ENCODE measurements at places on chromosomes 13 and 19.

DNA sequence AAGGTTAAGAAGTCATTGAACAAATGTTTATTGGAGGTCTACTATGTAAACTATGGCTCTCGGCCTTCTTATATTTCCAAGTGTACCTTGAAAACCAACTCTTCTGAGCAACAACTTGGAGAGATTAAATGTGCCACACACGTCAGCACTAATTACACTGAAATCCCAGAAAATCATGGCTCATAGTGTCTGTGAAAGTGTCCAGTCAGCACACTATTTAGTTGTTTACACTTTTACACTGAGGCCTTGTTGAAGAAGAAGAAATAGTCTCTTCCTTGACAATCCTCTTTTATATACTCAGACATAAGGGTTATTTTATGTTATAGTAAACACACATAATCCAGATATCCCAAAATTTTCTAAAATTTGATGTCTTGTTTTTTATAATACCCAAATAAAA is 30.9 kb upstream of the NBEA start:
- DNase-seq = no peak

DNA sequence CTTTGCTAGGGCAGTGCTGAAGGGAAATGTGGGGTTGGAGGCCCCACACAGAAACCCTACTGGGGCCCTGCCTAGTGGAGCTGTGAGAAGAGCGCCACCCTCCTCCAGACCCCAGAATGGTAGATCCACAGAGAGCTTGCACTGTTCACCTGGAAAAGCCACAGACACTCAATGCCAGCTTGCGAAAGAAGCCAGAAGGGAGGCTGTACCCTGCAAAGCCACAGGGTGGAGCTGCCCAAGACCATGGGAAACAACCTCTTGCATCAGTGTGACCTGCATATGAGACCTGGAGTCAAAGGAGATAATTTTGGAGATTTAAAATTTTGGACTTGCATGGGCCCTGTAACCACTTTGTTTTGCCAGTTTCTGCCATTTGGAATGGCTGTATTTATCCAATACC is 615.4 kb upstream of the MIR17HG start:
- DNase-seq = no peak

DNA sequence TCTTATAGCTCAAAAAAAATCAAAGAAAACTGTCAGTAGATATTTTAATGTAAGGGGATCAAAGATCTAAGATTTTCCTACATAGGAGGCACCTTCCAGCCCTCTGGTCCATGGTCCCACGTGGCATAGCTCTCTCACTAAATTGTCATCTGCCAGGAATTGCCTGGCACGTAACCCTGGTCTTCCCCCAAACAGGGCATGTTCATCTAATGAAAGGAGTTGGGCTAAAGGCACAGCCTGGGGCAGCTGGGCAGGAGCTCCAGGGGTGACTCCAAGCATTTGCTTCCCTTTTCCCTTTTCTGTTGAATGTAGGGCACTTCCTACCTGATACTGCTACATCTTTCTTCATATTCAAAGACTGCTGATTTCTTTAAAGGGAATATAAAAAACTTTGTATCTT is 148.7 kb downstream of the COL4A1 start:
- DNase-seq = no peak

DNA sequence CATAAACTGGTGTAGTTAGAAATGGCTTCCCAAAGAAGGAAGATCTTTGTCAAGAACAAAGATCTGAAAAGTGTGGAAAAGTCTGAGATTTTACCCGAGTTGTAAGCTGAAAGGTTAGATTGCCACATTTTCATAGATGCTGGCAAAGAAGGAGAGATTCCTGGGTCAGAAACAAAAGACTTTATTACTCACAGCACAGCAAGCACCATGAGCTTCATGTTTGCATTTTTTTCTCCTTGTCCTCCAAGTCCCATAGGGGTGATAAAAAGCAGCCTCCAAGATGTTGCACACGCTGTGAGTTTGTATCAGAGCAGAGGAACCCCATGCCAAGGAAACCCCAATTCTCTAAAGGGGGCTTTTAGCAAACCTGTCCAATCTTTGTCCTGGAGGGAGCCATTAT is 29.3 kb downstream of the MZT1 start:
- DNase-seq = no peak

GRCh38 chr19:8578642-8579265 is 1.5 kb upstream of the MYO1F start:
- DNase-seq = no peak

DNA sequence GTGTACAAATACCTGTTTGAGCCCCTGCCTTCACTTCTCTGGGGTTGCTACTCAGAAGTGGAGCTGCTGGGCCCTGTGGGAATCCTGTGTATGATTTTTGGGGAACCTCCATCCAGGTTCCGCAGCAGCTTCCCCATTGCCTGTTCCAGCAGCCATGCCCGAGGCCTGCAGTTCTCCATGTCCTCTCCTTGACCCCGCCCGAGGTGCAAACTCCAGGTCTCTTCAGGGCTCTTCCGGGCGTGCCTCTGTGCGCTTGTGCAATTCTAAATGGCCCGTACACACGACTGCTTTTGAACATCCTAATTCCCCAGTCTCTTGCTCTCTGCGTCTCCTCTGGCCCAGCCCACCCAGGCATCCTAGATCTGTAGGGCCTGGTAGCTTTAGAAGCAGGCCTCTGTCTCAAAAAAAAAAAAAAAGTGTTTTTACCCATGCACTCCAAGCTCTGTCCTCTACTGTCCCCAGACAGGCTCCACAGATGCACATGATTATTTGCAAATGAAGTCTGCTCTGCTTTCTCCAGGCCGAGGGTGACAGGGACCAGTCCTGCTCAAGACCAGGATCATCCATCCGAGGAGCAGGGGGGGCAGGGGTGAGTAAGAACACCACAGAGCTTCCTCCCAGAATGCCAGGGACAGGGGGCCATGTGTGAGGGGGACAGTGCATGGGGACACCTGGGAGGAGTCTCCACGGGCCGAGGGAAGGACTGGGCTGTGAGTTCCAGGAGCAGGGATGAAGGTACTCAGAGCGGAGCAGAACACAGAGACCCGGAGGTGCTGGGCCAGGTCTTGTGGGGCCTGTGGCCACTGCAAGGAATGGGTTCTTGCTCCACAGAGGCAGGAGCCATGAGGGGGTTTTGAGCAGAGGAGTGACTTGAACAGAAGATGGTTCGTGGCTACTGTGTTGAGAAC is 51.7 kb downstream of the SLC7A9 start:
- peak; percentile 68 for DNase-seq

GRCh38 chr13:110319774-110320509 is 12.9 kb downstream of the COL4A2 start:
- DNase-seq = peak; percentile 86

DNA sequence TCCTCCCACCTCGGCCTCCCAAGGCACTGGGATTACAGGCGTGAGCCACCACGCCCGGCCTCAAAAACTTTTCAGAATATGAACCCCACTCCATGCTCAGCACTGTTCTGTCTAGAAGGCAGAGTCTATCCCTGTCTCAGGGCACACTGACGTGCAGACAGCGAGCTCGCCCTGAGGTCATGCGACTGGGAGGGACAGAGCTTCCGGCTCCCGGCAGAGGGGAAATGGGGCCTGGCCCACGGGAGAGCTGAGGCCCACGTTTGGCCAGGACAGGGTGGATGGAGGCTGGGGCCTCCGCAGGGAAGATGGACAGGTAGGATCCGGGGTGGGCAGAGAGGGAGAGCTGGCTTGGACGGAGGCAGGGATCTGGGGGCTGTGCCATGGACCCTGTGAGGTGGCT is 2.8 kb upstream of the AZU1 start:
- no peak for DNase-seq

DNA sequence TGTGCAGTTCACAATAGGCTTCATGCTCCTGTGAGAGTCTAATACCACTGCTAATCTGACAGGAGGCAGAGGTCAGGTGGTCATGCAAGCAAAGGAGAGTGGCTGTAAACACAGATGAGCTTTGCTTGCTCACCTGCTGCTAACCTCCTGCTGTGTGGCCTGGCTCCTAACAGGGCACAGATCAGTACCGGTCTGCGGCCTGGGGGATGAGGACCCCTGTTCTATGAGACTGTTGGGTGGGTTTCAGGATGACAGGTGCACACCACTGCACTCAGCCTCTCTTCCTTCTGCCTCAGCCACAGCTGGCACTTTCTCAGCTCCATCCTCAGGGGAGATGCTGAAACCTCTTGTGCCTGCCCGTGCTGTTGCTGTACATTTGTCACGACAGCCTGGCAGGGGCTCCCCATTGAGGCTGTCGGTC is 9.7 kb downstream of the CLEC4G start:
- DNase-seq = no peak

GRCh38 chr13:25778365-25778764 is 273.5 kb downstream of the SHISA2 start:
- no peak for DNase-seq

DNA sequence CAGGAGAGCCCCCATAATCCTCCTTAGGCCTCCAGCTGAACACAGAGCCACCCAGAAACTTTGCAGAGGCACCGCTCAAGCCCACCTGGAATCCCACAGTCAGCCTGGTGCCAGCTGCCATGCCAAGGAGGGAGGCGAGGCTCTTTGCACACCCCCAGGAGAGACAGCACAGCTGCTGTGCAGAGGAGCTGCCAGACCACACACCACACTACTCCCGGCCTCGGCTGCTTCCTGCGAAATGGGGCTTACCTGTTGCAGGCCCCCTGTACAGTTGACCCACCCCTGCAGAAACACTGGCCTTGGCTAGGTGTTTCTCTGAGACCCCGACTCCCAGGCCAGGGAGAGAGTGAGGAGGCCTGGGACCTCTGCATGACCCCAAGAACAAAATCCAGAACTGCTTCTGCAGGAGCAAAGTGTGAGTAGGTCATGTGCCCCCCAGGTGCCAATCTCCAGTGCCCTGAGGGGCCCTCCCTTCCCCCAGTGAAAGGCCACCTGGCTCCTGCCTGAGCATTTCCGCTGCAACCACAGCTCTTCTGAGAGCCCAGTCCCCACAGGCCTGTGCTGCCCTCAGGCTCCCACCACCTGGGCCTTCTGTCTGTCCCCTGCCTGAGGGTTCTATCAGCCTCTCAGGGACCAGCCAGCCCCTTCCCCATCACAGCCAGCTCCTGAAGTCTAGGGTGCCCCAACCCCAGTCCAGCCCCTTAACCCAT is 580.4 kb downstream of the UQCRFS1 start:
- no peak for DNase-seq

- no peak for DNase-seq
These were observed 1228.9 kb upstream of the MIR17HG start for GRCh38 chr13:90118467-90119071.

DNA sequence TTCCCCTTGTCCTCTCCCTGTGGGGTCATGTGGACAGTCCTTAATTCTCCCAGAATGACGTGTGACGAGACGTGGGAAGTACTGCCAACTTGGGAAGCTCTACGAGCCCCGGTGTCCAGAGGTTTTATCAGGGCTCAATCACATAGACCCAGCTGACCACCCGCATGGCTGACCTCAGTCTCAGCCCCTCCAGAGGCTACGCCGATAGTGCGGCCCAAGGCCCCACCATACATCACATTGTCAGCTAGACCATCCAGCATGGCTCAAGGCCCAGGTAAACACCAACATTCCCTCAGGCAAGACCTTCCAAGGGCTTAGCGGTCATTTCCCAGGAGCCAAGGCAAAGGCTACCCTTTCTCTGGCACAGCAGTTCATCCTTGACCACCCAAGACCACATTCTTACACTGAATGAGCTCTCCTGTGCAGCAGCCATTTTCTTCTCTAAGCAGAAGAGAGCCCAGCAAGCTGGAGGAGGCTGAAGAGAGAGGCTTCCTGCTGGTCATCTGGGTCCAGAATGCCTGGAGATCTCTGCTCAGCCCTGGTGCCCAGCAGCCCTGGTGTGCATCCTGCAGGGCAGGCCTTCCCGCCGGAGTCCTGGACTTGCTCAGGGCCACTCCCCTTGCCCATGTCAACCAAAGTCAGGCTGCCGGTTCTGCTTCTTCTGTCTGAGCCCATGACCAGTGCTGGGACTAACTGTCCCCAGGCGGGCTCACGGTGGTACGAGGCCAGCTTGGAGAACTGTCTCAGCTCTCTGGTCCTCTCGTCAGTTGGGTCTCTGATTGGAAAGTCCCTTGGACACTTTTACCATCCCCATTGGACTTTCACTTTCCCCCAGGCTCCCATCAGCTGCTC is 7.9 kb upstream of the F10 start:
- DNase-seq = peak; percentile 68

- DNase-seq = no peak
These were observed 136.3 kb downstream of the DCT start for GRCh38 chr13:94343243-94343585.

GRCh38 chr13:107088061-107088460 is 520.1 kb upstream of the ARGLU1 start:
- no peak for DNase-seq

DNA sequence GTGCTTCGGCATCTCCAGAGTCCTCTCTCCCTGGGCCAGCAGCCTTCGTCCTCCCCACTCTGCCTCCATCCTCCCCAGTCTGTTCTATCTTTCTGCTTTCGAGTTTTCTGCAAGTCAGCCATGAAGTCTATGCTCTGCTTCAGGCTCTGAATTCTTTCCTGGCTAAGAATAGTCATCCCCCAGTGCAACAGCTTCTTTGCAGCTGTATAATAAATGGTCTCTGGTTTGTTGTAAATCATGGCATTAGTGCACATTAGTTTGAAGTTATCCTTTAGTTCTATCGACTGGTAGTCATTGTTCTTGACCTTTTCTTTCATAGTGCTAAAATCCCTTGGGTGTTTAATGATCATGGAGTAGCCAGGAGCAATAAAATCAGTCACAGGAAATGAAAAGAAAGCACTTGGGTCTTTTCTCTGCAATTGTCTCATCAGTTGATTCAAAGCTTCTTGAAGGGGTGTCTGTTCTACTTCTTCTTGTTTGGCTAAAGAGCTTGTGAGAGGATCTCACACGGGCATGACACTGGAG is 46.2 kb upstream of the SOX21 start:
- DNase-seq = no peak

- DNase-seq = no peak
These were observed 133.9 kb upstream of the TMTC4 start for GRCh38 chr13:100808330-100809128.

DNA sequence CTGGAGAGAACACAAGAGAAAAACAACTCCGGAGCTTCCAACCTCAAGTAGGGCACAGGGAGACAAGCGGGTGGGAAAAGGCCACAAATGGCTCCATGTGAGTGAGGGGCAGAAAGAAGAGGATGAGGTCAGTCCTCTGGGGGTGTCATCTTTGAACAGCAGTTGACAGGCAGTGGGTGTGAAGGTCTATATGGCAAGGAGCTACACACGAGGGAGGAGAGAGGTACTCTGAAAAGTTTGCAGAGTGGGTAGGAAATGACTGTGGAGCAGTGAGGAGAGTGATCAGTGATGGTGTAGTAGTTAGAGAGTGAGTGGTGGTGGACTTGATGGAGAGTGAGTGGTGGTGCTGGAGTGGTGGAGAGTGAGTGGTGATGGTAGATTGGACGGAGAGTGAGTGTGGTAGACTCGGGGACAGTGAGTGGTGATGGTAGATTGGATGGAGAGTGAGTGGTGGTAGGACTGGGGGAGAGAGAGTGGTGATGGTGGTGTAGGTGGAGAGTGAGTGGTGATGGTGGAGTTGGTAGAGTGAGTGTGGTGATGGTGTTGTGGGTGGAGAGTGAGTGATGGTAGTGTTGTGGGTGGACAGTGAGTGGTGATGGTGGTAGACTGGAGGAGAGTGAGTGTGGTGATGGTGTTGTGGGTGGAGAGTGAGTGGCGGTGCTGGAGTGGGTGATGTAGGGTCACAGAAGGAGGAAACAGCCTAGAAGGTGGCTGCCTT is 4.0 kb downstream of the TFDP1 start:
- peak; percentile 51 for DNase-seq
